ENCODE measurements at places on chromosomes 3 and 15.
A peak's percentile ranks its signal among the peaks of the same experiment; 100 is the strongest.

- DNase-seq, result peak; percentile 95
Measured at GRCh38 chr3:184320104-184320445, 5.7 kb downstream of the EIF4G1 start.

GRCh38 chr15:70121624-70122302, 24.0 kb upstream of the TLE3 start:
- no peak for DNase-seq

DNA sequence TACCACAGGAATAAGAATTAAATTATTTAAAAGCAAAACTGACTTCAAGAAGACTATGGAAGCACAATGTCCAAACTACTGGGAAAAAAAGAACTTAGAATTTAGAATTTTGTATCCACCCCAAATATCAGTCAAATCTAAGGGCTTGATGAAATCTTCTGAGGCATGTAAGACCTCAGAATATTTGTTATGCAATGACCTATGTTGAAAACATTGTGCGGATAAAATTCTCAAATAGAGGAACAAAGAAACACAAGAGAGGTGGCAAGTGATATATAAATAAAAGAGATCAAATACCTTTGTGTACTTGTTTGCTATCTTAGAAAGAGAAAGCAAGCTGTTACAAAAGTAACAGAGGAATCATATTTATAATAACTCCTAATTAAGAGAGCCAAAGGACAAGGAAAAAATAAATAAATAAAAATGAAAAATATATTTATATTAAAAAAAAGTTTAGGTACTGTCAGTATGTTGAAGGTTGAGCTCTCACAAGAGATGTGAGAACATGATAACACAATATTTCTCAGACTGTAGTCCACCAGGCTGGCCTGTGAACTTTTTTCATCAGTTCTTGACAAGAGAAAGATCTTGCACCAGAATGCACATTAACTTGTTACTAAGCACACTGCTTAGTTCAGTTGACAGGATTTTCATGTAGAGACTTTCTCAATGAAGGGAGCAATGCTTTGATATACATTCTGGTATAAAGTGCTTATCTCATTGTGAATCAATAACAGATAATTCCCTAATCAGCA, 50.0 kb downstream of the CPA3 start:
- no peak for DNase-seq

- peak; percentile 64 for DNase-seq
Measured at GRCh38 chr3:55180936-55181535, 253.2 kb upstream of the LRTM1 start.

- no peak for DNase-seq
Measured at GRCh38 chr15:57301307-57301706, 75.0 kb upstream of the CGNL1 start.
